ENCODE measurements at places on chromosomes 4 and X.

GRCh38 chr4:180394312-180394711 lies 1848.9 kb upstream of the TENM3 start:
- DNase-seq: no peak

DNA sequence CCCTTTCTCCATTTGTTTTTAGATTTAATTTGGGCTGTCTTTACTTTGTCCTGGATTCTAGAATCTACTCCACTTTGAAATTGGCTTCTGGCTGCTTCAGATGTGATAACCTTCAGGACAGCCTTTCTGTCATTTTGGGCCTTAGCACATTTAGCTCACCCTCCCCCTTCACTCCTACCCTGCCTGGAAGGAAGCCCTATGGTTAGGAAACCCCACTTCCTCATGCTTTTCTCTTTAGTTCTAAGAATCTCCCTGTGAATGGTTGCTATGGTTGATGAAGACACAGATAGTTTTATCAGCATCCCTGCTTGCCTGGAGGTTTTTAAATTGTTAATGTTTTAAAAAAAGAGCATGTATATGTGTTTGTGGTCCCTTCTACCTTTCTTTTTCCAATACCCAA lies 100.7 kb upstream of the PTPN13 start:
- peak; percentile 16 for DNase-seq

DNA sequence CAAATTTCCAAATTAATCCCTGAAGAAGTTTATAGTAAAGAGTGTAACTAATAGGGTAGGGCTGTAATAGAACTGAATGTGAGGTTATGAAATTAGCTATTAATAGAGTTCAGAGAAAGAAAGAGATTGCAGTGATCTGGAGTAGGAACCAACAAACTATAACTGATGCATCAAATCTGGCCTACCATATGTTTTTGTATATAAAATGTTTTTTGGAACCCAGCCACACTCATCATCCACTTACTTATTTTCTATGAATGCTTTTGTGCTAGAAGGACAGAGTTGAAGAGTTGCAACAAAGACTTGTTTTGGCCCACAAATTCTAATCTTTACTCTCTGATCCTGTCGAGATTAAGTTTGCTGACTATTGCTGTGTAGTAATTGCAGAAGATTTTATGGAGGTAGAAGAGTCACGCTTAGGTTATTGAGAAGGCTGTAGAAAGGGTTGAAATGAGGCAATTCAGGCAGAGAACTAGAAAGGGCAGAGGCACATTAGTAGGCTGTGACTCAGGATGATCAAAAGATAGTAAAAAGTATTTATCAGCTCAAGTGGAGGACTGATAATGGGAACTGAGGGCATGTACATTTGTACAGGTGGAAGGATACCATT lies 298.7 kb upstream of the EMCN start:
- peak; percentile 35 for DNase-seq

GRCh38 chrX:136212557-136213111 lies 38.6 kb downstream of the MAP7D3 start:
- no peak for DNase-seq

DNA sequence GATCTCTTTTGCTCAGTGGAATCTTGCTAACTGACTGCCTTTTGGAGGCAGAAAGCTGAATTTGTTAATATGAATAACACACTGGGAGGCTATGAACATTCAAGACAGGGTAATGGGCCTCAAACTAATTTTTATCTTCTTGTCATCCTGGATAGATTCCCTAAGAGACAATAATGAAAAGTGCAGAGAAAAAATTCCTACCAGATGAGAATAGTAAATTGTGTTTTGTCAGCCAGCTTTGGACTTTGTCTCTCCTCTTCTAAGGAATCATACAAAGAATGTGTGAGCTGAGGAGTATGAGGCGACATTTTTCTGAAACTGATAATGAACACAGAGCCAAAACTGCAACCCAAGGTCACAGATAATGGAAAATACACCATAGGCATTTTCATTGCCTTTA lies 649.3 kb downstream of the IQCM start:
- no peak for DNase-seq

DNA sequence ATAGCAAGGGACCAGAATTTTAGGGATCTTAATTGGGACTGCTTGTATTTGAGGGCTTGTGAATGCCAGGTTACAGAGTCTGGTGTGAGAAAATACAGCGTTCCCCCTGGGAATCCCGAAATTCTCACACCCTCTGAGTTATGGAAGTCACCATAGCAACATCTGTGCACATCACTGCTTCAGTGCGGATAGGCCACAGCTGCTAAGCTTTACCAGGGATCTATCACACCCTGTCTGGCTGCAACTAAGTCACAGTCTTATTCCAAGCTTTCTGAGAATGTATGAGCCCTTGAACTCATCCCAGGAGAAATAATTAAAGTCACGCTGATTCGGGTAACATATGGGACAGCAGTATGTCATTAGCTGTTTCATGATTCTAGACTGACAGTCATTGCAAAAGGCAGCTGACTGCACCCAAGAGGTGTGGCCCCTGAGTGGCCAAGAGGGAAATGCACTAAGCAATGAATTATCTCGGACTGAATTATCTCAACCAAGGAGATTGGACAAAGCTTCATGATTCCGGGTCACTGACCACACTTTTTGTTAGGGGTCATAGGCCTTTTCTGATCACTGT lies 46.7 kb upstream of the BTC start:
- no peak for DNase-seq

DNA sequence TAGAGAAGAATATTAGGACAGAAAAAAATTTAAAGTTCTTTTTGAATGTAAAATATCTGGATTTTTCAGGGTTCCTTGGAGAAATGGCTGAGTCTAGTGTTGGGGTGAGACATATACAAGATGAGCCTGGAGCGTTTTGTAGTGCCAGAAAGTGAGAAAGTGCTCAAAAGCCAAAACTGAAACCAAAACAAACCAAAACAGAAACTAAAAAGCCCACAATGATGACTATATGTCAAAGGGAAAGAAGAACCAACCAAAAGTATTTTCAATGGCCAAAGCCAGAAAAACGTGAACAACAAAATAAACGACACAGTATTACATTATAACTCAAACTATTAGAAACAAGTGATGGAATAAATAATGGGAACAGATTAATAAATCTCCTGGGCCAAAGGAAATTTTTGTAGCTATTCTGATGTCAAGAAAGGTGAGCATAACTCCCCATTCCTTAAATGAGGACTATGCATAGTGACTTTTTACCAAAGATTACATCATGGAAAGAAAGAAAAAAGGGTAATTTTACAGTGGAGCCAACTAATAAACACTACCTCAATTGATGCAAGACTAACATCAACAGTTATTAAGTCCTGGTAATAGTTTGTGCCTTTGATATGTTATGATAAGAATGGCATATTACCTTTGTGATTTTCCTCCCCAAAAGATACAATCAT lies 1137.6 kb downstream of the C4orf33 start:
- peak; percentile 3 for DNase-seq

- peak; percentile 4 for DNase-seq
Measured at GRCh38 chr4:26701786-26702227, 117.9 kb downstream of the TBC1D19 start.

DNA sequence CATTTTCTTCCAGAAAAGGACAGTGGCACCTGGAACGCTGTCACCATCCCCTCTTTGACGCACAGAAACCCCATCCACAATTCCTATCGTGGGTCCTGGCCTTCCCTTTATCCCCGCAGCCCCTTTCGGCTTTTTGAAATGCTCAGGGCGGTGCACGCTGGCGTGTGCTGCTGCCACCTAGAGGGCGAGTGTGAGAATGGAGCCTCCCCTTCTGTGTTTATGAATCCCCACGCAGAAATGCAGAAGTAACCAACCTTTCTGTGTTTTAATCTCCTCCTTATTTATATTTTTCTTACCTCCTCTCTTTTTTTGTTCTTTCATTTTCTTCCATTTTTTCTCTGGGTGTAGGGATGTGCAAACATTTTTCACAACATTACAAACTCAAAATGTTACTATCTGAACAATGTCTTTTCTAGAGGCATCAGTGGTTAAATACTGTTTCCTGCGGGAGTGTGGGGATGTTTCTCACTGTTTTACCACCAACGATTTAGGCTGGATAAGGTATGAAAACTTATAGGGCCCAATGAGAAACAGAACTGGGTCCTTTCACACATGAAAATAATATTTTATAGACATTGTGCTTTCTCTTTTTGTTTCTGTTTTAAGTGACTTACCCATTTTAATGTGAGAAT lies 50.0 kb downstream of the TMA16 start:
- DNase-seq: peak; percentile 29

DNA sequence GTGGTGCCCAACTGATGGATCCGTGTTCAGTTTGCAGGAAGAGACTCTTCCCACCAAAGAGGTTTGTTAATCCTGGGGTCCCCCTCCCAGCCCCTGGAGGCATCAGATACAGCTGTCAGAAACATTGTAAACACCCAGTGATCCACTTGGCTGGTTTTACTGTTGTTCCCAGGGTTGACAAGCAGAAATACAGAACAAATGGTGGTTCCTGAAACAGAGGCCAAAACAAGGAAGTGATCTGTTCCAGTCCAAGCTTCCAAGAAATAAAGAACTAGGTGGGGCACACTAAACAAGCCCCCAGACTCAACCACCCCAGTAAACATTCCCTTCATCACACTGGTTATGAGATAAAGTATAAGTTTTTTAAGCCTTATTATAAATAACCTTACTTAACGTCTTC lies 1.4 kb downstream of the TMLHE start:
- DNase-seq: no peak

GRCh38 chr4:1512051-1512737 lies 106.0 kb upstream of the NKX1-1 start:
- no peak for DNase-seq

GRCh38 chr4:64796581-64796980 lies 387.3 kb upstream of the TECRL start:
- no peak for DNase-seq

- no peak for DNase-seq
Measured at GRCh38 chr4:72084587-72085011, 52.8 kb downstream of the NPFFR2 start.

DNA sequence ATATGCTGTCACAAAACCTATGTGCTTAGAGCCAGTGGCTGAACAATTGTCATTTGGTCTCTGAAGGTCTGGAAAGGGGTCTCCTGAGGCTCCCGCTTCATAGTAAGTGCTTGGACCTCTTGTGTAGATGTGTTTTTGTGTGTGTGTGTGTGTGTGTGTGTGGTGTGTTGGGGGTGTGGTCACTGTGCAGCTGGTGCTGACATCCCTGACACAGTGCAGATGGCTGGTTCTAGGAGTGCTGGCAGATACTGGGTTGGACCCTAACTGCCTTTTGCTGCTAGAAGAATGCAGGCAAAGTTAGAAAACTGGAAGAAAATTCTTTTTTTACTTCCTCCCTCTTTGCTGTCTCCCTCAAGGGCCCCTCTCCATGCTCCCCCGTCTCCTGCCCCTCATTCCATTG lies 1872.6 kb downstream of the ARAP2 start:
- DNase-seq: no peak

DNA sequence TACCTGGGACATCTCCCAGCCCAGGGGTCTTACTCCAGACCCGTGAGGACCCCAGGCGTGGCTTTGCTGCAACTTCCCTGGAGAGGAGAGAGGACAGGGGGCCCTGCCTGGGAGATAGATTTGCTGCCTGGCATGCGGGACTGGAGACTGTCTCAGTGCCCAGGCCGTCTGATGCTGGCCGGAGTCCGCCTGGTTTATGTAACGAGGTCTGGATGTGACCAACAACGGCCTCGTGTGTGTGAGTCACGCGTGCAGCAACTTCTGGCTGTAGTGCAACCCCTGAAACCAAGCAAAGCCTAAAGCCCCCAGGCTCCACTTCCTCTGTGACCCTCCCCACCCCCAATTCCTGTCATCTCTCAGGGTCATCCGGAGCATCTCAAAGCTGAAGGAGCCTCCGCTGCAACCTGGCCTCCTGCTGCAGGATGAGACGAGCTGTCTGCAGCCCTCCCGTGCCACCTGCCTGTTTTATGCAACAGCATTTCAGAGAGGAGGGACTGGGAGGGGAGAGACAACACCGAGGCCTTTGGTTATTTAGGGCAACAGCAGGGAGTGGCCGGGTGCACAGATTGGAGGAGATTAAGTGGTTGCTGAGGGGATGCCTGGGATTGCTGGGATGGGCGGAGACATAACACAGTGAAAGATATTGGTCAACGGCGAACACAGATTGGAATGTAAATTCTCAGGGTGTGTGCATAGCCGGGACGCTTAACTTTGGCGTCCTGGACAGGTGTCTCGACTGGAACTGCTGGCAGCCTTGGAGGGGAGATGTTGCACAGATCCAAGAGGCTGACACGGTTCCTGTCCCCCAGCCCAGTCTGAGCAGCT lies 16.0 kb downstream of the XG start:
- DNase-seq: peak; percentile 36

GRCh38 chr4:123953566-123953965 lies 557.0 kb downstream of the SPRY1 start:
- no peak for DNase-seq

- DNase-seq: no peak
Measured at GRCh38 chr4:27568236-27568951, 707.8 kb downstream of the STIM2 start.

DNA sequence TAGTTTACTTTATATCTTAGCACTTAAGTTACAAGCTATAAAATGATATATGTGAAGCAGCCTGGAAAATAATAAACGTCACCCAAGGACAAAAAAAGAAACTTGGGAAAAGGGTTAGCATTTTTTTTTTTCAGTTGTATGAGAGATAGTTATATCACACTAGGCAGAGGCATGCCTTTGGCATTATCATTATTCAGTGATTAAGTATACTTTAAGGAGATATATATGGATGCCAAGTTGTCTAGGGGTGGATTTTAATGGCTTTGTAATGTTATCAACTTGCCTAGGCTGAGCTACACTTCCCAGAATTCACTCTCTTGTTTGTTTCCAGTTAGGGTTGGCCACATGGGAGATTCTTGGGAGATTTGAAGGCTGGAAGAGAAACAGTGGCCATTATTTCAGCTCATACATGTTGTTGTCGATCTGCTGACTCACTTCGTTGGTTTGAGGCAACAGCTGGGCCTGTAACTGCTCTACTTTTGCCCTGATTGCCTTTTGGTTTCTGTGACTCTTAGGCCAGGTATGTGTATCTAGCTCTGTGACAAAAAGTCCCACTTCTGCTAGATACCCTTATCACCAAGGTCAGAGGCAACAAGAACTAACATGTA lies 11.5 kb upstream of the SRPX start:
- no peak for DNase-seq

DNA sequence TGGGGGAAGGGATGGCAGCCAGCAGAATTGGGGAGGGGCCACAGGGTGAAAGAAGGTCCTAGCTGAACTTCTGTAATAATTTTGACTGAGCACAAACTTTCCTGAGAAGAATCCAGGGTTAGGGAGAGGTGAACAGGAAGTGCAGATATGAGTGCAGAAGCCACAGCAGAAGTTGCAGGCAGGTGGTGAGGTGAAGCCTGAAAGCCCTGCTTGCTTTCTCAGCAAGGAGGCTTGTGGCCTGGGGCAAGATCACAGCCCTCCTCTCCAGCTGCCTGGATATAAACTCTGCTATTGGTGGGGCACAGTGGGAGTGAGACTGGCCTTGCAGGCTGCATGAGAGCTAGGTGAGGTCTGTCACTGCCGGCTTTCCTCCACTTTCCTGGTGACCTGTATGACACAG lies 44.1 kb upstream of the UPRT start:
- DNase-seq: no peak

DNA sequence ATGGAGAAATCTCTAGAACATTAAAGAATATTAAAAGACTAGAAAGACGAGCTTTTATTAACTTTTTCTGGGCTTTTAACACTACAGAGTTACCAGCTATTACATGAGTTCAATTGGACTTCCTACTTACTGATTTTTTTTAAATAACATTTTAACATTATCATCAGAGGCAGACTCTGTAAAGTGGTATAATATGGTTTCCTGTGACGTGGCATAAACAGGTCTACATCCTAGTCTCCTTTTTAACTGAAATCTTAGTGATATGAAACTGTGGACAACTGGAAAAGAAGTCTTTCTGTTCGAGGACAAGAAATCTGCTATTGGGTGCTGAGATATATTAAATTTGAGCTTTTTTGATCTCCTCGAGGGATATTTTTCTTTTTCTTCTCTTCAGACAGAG lies 48.7 kb upstream of the ABCG2 start:
- no peak for DNase-seq

Data from HFFc6 (cell line).